Natural killer cell (primary cell): ENCODE measurements at places on chromosomes 13 and 19. TPM values are rescaled to one million over a fixed set of nuclear protein-coding genes. Genes with fewer than 3 reads are reported as not detected.

CGB8 gene
- not detected for total RNA-seq

DNA sequence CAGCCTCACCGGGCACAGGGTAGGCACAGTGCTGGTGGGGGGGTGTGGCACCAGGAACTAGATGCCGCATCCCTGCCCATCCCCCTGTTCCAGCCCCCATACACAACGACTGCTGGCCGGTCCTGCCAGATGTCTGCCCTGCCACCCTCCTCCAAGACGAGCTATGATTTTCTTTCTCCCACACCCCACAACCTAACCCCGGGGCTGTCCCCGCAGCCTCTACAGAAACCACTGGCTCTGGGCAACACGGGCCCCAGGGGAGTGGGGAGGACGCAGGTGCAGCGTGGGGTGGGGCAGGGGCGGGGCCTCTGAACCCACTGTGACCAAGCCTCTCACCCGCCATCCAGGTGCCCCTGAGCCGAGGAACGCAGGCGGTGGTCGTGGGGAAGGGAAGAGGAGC, 15.5 kb downstream of the PGLS start:
- H3K4me1 ChIP-seq: peaks cover 67% of the 10 kb centered on the region
- peak overlapping the region; percentile 45 for H3K4me3 ChIP-seq
- H3K27me3 ChIP-seq: no peaks in the 10 kb centered on the region
- no peak for DNase-seq
- H3K27ac ChIP-seq: peak overlapping the region; percentile 45
- no peaks in the 10 kb centered on the region for H3K36me3 ChIP-seq

ADPRHL1 gene
- 0.72 TPM for total RNA-seq

- no peak overlapping the region for H3K27ac ChIP-seq
- no peak for DNase-seq
- peaks cover 8% of the 10 kb centered on the region for H3K36me3 ChIP-seq
These were observed 195.7 kb downstream of the KLF12 start for GRCh38 chr13:73938372-73939070.

- no peak for DNase-seq
- H3K27me3 ChIP-seq: no peaks in the 10 kb centered on the region
- no peak overlapping the region for H3K27ac ChIP-seq
These were observed 3.2 kb upstream of the FDX2 start for GRCh38 chr19:10318807-10319682.

DNA sequence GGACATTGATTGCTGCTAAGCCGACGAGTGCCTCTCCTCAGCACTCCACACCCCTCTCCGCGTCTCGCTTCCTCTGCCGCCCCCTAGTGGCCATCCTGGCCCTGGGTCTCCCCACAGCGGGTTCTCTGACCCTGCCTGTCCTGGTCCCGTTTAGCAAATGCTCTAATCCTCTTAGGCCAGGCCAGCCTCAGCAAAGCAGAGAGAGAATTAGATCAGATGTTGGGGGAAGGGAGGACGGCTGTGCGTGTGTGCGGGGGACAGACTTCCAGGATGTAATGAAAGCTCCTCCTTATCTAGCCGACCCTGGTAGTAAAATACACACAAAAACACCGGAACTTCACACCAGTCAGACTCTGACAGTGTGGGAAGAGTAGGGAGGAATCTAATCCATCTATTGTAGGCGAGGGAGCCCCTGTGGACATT, 4.5 kb downstream of the TPRX2 start:
- no peaks in the 10 kb centered on the region for H3K4me1 ChIP-seq
- H3K4me3 ChIP-seq: no peak overlapping the region
- H3K27me3 ChIP-seq: no peaks in the 10 kb centered on the region

DNA sequence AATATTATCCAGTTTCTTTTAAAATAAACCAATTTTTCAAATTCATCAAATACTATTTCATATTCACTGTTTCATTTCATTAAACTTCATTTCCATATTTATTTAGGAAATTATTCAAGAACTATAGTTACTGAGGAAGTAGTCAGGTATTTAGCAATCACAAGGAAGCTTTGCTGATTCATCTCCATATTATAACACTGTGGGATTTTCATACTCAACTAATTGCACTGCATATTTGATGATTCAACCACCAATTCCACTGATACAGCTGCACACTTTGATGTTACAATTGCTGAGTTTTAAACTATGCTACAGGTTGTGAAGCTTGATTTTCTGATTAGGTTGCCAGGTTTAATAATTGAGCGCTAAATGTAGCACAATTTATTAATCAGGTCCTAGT, 556.8 kb upstream of the SLITRK1 start:
- H3K27me3 ChIP-seq: no peaks in the 10 kb centered on the region
- no peak overlapping the region for H3K27ac ChIP-seq
- no peaks in the 10 kb centered on the region for H3K4me1 ChIP-seq
- H3K4me3 ChIP-seq: no peak overlapping the region

- H3K4me1 ChIP-seq: no peaks in the 10 kb centered on the region
- DNase-seq: no peak
- no peaks in the 10 kb centered on the region for H3K27me3 ChIP-seq
- H3K4me3 ChIP-seq: no peak overlapping the region
- H3K36me3 ChIP-seq: no peaks in the 10 kb centered on the region
- H3K27ac ChIP-seq: no peak overlapping the region
These were observed 44.0 kb downstream of the ATP11A start for GRCh38 chr13:112733661-112734379.

VSTM2B gene
- not detected for total RNA-seq

LMO7 gene
- total RNA-seq: 10.4 TPM
